ENCODE measurements at places on chromosomes 1 and 21.

DNA sequence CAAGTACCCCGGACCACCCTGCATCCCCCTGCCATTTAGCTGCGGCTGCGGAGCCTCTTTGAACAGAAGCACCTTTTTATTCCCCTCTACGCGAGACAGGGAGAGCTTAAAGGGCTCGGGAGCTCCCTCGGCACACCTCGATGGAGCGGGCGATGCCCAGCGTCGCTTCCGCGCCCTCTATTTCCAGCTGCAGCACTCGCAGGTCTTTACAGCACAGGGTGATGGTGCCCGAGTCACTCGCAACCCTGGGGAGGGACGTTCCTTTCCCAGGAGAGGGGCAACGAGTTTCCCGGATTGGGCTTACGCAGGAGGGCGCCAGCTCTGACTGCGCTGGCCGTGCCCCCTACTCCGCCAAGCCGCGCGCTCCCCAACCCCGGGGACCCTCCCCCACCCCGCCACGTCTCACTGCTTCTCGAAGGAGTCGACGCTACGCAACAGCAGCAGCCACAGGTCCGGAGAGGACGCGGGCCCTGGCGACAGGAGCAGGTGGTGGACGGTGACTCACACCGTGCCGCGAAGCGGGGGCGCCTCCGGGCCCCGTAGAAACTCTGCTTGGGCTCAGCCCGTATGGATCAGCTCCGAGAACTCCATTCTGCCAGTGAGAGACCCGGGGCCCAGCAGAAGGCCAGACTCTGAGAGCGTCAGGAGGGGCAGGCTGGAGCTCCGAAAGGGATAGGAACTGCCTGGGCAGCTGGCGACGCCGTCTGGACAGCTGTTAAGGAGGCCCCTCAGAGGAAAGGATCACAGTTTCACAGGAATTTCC is 5.8 kb upstream of the FAM167B start:
- peak; percentile 54 for DNase-seq

DNA sequence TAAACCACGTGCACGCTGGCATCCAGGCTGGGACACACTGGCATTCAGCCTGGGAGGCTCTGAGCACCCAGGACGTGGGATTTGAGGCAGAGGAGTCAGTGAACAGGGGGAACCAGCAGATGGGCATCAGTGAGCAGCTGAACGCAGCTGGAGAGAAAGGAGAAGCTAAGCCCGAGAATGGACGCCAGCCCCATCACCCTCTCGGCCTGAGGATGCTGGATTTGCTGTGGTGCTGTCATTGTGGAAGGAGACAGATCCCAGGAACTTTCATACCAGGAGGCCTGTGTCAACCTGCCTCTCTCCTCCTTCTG is 132.8 kb downstream of the PGBD5 start:
- DNase-seq, result no peak

GRCh38 chr1:190144650-190145049 is 333.0 kb downstream of the BRINP3 start:
- no peak for DNase-seq

DNA sequence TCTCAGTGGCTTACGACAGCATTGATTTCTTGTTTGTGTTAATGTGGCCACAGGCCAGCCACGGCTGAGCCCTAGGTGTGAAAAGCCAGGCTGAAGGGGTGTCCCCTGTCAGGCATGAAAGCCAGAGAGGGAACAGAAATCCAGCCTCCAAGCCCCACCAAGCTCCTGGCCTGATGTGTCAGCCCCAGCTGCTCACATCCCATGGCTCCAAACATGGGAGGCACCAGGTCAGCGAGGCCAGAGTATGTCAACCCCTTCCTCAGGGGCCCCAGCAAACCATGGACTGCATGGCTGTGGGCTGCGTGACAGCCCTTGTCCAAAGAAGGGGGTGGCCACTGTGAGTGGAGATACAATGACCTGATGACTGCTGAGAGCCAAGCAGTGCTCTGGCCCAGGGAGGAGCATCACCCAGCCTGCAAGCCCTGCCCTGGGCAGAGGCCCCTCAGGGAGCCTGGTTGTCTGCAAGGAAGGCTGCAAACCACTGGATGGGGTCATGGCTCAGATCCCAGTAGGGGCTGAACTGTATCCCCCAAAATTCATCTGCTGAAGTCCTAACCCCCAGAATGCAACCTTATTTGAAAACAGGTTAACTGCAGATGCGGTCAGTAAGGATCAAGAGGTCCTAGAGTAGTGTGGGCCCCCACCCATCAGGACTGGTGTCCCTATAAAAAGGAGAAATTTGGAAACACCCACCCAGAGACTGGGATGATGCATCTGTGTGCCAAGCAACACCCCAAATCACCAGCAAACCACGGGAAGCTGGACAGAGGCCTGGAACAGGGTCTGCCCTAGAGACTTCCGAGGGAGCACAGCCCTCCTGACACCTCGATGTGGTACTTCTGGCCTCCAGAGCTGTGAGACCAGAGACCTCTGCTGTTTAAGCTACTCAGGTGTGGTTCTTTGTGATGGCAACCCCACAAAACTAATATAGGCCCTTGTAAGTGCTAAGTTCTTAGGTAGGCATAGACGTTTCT is 3.3 kb upstream of the MX2 start:
- no peak for DNase-seq

GRCh38 chr1:111848852-111849545 is 93.3 kb downstream of the DDX20 start:
- peak; percentile 24 for DNase-seq

All from nucleus accumbens (tissue), 56 donors.